Karpas-422 (cell line): ENCODE measurements at places on chromosomes 1 and 21.

- DNase-seq: no peak
- no peaks in the 10 kb centered on the region for H3K4me1 ChIP-seq
- H3K27me3 ChIP-seq: no peaks in the 10 kb centered on the region
- no peaks in the 10 kb centered on the region for H3K36me3 ChIP-seq
These were observed 1372.9 kb upstream of the ADGRL2 start for GRCh38 chr1:80427881-80428280.

DNA sequence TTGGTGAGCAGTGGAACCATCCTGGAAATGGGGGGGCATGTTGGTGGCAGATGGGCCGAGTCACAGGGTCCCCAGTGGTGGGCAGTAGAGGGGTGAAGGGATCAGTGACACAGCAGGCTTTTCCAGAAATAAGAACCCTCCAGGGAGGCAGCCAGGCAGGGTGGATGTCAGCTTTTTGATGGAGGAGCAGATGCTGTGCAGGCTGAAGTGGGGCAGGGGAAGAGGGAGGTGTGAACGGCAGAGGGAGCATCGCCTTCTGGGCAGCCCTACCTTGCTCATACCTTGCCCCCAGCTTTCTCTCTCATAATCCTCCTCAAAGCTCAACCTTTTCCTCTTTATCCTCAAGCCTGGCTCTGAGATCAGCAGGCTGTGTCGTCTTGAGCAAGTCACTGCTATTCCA is 131.8 kb upstream of the IPO9 start:
- no peak overlapping the region for H3K4me3 ChIP-seq
- no peak overlapping the region for H3K27ac ChIP-seq
- H3K36me3 ChIP-seq: no peaks in the 10 kb centered on the region
- DNase-seq: no peak
- H3K4me1 ChIP-seq: no peaks in the 10 kb centered on the region

DNA sequence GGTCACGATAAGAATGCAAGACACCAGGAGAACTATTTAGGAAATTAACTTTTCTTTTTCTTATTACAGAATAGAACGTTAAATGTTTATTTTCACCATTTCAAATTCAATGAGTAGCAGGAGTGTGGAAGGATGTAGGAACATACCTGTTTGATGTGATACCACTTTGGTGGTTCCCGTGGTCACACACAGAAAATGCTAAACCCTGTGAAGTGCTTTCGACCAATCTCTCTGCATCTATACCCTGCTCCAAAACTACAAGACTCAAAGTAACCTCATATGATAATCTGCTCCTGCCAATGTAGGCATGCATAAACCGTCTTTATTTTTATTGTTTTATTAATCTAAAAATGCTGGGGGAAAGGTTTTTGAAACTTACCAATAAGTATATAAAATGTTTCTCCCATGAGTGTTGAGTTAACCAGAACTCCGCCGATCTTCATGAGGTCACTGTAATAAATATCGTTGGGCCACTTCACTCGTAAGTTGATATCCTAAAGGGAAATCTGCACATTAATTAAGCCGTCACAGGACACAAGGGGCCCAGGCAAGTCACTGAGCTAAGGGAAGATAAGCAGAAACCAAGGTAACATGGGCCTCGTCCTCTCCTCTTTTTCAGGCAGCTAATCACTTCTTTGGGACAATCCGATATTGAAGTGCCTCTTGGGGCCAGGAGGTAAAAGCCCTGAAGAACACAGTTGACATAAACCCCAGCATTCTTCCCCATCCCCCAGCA is 60.6 kb downstream of the SIM2 start:
- H3K4me1 ChIP-seq: no peaks in the 10 kb centered on the region
- no peak overlapping the region for H3K4me3 ChIP-seq
- DNase-seq: no peak
- H3K36me3 ChIP-seq: no peaks in the 10 kb centered on the region

DNA sequence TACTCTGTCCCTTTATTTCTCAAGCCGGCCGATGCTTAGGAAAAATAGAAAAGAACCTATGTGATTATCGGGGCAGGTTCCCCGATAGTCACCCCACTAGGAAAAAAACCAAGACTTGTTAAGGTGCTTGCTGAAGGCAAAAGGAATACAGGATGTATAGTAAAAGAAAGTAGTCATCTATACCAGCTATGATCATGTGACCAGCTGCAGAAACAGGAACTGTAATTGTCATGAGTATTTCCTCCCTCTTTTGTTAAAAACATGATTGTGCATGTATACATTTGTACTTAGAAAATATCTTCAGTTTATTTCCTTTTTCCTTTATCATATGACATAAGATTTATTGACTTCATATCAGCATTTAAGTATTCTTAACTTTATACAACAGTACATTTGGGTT is 30.5 kb downstream of the PIGK start:
- no peaks in the 10 kb centered on the region for H3K4me1 ChIP-seq
- H3K4me3 ChIP-seq: no peak overlapping the region
- H3K27ac ChIP-seq: no peak overlapping the region

GRCh38 chr1:206684478-206685333 is at the start of gene MAPKAPK2:
MAPKAPK2 (plus strand) TSS chr1:206684905; CDS start chr1:206685230, 325 bp downstream.
- no peaks in the 10 kb centered on the region for H3K36me3 ChIP-seq
- peaks cover 61% of the 10 kb centered on the region for H3K4me1 ChIP-seq
- H3K27ac ChIP-seq: no peak within 1 kb of the TSS
- DNase-seq: peak; percentile 88
- H3K27me3 ChIP-seq: no peaks in the 10 kb centered on the region

GRCh38 chr1:90344963-90345730 is 350.2 kb downstream of the ZNF326 start:
- H3K4me3 ChIP-seq: no peak overlapping the region
- H3K27me3 ChIP-seq: peaks cover 4% of the 10 kb centered on the region; the same call in 1 of the 2 replicates
- H3K4me1 ChIP-seq: no peaks in the 10 kb centered on the region
- DNase-seq: no peak
- H3K36me3 ChIP-seq: no peaks in the 10 kb centered on the region
- H3K27ac ChIP-seq: no peak overlapping the region

- H3K36me3 ChIP-seq: no peaks in the 10 kb centered on the region; the same call in 1 of the 2 replicates
- peaks cover 5% of the 10 kb centered on the region; the same call in 1 of the 2 replicates for H3K4me1 ChIP-seq
- H3K27ac ChIP-seq: no peak overlapping the region
- no peak for DNase-seq
- no peaks in the 10 kb centered on the region for H3K27me3 ChIP-seq
These were observed 26.2 kb upstream of the C1orf105 start for GRCh38 chr1:172394141-172394751.

DNA sequence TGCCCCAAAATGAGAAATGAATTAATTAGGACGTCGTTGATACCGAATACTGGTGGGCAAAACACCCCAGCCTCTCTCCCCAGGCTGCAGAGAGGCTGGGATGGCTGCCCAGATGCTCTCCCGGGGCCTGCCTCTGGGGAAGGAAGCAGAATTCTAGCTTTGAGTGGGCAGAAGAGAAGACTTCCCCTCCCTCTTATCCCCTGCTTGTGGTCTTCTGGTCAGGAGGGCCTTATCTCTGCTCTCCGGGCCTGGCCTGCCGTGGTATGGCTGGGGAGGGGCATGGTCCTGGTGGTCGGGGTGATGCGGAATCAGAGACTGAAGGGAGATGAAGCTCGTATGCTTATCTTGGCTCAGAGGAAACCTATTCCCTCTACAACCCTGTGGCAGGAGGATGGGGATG is 9.8 kb upstream of the CSF3R start:
- no peak overlapping the region for H3K4me3 ChIP-seq
- no peaks in the 10 kb centered on the region for H3K36me3 ChIP-seq
- peaks cover 18% of the 10 kb centered on the region for H3K4me1 ChIP-seq
- no peak for DNase-seq

DNA sequence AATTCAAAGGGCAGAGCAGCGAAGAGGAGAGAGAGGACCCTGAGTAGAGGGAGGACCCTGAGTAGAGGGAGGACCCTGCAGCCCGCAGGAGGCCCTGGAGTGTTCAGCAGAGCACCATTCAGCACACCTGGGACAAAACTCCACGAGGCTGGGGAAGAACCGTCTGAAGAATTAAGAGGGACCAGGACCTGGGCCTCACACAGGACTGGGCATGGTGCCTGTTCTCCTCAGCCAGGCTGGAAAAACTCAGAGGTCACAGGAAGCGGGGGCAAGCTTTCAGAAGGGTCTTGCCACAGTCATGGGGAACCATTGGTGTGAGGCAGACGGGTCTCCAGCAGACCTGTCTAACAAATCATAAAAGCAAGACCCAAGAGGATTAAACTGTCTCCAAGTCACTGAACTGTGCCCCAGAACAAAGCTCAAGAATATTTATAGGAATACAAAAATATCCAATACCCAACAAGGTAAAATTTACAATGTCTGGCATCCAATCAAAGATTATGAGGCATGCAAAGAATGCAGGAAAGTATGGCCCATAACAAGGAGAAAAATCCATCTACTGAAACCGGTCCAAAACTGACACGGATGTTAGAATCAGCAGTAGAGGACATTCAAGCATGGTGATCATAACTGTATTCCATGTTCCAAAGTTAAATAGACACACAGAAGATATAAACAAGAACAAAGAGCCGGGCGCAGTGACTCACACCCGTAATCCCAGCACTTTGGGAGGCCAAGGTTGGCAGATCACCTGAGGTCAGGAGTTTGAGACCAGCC is 30.6 kb downstream of the MORN1 start:
- no peaks in the 10 kb centered on the region for H3K27me3 ChIP-seq
- H3K27ac ChIP-seq: no peak overlapping the region
- DNase-seq: no peak
- no peak overlapping the region for H3K4me3 ChIP-seq
- H3K4me1 ChIP-seq: no peaks in the 10 kb centered on the region
- no peaks in the 10 kb centered on the region for H3K36me3 ChIP-seq

- no peak for DNase-seq
- no peaks in the 10 kb centered on the region for H3K36me3 ChIP-seq
- no peaks in the 10 kb centered on the region for H3K4me1 ChIP-seq
These were observed 96.9 kb downstream of the PLPP3 start for GRCh38 chr1:56482486-56482885.

- H3K27me3 ChIP-seq: no peaks in the 10 kb centered on the region
- no peaks in the 10 kb centered on the region for H3K36me3 ChIP-seq
- H3K27ac ChIP-seq: no peak overlapping the region
- no peak for DNase-seq
These were observed 3.5 kb downstream of the TTC39A start for GRCh38 chr1:51326839-51327238.
